ENCODE measurements at places on chromosomes 1 and 21. TPM values are rescaled to one million over a fixed set of nuclear protein-coding genes. Genes with fewer than 3 reads are reported as not detected.

The SLC26A9 gene
- total RNA-seq = not detected

The TNFRSF25 gene
- total RNA-seq = 2.2 TPM

The AIRE gene
- total RNA-seq = not detected

- DNase-seq = peak; percentile 4
Measured at GRCh38 chr1:42841010-42841409, 5.4 kb upstream of the ZNF691 start.

DNA sequence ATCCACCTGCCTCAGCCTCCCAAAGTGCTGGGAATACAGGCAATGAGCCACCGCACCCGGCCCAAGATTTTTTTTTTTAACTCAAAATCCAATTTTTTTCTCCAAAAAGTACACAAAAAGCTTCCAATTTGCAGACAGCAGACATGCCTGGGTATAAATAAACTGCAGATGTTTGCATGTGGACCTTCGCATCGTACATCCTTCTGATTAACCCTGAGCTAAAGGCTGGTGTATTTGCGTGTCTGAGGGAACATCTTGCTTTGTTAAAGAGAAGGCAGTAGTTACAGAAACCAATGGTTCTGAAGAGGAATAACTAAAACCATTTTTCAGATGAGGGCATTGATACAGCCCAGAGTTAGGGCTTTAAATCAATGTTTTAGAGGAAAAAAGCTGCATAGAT is 12.7 kb downstream of the BCAR3 start:
- no peak for DNase-seq

The KCNK1 gene
- total RNA-seq = 12.3 TPM

The SAMSN1 gene
- total RNA-seq = 9.0 TPM

DNA sequence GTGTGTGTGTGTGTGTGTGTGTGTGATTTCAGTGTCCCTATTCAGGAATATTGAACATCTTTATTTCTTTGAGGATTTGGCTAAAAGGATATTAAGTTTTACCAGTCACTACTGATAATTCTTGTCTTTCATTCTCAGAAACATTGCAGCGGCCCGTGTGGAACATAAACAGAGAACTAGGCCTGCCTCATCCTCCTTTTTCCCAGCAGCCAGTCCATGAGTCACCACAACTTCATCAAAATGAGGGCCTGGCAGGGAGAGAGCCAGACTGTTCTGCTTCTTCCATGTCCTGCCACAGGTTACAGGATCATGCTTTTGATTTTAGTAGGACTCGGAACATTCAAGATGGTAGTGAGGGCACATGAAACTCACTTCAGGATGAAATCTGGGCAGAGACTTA is 50.7 kb downstream of the LRIG2 start:
- DNase-seq = no peak

DNA sequence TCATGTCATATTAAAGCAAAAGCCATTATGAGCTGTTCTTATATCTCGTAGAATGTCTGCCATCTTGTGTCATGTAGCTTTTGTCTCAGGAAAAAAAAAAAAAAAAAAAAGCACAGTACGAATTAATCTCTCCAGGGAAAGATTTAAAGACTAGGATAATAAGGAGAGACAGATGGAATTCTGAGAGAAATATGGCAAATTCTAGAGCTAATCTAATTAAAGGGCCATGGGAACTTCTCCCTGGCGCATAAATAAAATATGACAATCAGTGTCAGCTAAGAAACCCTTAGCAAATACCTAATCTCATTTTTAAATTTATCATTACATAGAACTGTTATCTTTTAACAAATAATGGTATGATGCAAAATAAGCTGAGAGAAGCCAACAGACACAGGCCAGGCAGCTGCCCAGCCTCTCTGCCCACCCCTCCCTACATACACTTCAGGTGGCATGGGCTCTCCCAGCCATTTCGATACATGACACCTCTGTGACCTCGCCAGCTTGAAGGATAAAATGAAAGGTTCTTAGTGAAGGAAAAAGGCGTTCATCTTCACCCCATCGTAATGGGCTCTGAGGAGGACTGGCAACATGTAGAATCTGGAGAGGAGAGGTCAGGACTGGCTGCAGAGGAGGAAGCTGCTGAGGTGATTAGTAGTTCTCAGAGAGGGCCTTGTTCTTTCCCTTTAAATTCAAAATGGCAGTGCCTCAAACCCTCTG is 39.8 kb downstream of the DISC1 start:
- no peak for DNase-seq

The IVL gene
- not detected for total RNA-seq

The TLCD4 gene
- total RNA-seq = 78.6 TPM

The KIAA1614 gene
- total RNA-seq = 1.1 TPM

- DNase-seq = no peak
Measured at GRCh38 chr1:17668624-17669175, 86.4 kb upstream of the ACTL8 start.

- DNase-seq = no peak
Measured at GRCh38 chr1:203354246-203354645, 3.3 kb upstream of the FMOD start.

GRCh38 chr1:226428348-226428747 is 20.5 kb upstream of the PARP1 start:
- DNase-seq = no peak

DNA sequence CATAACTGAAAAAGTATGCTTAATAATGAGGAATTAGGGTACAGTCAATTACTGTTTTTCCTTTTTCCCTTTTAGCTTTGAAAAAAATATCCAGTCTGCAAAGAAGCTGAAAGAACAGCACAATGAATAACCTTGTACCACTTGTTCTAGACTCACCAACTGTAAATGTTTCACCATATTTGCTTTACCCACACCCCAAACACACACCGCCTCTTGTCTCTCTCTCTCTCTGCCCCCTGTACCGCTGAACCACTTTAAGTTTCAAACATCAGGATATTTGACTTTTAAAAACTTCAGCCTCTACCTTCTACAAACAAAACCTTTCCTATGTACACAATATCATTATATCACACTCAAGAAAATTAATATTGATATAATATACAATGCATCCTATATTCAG is 197.1 kb downstream of the COP1 start:
- no peak for DNase-seq

The ATP1A4 gene
- total RNA-seq = not detected

DNA sequence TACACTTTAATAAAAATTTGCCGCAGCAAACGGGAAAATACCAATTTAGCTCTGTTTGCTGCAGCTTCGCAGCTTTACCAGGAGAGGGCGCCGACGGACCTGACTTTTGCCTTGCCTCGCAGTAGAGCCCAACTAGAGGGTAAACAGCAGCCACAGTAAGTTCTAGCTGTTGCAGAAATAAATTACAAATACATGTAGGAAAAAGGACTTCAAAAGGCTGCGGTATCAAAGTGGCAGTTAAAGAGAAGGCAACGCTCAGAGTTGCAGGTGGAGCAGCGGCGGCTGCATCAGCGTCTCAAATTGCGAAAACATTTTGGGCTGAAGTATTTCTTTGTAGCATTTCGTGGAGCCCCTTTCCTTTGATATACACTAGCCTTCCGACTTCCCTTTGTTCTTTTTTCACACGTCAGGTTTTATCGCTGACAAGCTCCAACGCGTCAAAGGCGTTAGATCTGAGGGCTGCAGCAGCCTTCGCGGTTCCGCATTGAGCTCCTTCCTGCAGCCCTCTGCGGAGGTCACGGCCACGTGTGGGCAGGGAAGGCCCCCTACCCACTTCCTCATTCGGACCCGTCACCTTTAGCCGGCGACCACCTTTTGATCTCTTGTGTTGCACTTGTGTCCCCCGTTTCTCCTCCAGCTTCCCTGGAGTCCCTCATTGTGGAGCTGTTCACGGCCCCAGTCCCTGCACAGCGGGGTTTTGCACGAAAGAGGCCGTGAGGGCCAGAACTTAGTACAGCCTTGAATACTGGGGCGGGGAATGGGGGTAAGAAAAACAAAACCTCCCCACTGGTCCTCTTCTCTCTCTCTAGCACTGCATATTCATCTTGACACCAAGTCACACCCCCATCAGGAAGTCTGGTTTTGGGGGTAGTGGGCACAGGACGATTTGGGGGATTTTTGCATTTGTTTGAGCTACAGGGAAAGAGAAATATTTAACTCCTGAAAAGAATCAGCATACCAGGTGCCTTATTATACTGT is 72.8 kb downstream of the S1PR1 start:
- DNase-seq = peak; percentile 43

The PAPPA2 gene
- 0.19 TPM for total RNA-seq

The THEMIS2 gene
- 17.7 TPM for total RNA-seq

GRCh38 chr1:6417961-6418667 is 1.6 kb downstream of the HES2 start:
- DNase-seq = no peak

The RCC1 gene
- total RNA-seq = 18.9 TPM

DNA sequence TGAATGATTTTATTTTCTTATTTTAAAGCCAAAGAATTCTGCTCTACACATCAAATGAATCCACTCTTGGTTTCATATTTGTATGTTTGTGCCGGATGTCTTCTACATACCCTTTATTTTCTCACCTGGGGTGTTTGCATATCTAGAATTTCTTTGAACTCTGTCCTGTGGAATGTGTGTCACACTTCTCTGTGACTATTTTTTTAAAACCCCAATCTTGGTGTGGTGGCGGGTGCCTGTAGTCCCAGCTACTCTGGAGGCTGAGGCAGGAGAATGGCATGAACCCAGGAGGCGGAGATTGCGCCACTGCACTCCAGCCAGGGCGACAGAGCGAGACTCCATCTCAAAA is 35.4 kb downstream of the CENPF start:
- DNase-seq = no peak

The GPR157 gene
- total RNA-seq = 7.0 TPM

- no peak for DNase-seq
Measured at GRCh38 chr1:229226796-229227195, 44.1 kb upstream of the RAB4A start.

The MUTYH gene
- total RNA-seq = 10.0 TPM
